GM12878 (cell line): ENCODE measurements at places on chromosomes 1 and 21. TPM values are rescaled to one million over a fixed set of nuclear protein-coding genes. Genes with fewer than 3 reads are reported as not detected.

DNA sequence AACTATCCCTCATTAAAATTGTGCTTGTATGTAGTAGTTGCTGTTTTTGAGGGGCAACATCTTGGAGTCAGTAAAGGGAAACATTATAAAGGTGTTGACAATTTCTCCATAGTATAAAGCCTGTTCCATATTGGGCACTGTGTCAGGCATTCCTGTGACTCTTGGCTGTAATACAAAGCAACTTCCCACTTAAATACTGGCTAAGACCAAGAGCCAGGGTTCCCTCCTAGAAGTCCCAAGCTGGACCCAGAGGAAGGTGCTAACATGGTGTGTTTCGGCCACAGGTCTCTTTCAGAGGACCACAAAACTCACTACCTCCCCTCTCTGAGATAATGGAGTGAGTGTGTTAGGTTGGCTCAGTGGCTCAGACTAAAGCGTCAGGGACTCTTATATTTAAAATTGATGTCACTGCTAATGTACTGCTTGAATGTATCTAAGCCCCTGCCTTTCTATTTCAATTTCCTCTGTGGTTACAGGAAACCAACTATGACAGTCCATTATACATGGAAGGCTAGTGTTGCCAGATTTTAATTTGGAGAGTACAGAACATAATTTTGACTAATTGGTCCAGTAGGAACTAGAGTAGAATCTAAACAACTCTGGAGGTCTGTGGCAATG, 74.7 kb upstream of the RGL1 start:
- DNase-seq: no peak

GRCh38 chr1:166470441-166470840, 303.6 kb upstream of the FAM78B start:
- no peak for DNase-seq

GRCh38 chr1:115529216-115529897, 112.4 kb upstream of the VANGL1 start:
- DNase-seq: no peak

DNA sequence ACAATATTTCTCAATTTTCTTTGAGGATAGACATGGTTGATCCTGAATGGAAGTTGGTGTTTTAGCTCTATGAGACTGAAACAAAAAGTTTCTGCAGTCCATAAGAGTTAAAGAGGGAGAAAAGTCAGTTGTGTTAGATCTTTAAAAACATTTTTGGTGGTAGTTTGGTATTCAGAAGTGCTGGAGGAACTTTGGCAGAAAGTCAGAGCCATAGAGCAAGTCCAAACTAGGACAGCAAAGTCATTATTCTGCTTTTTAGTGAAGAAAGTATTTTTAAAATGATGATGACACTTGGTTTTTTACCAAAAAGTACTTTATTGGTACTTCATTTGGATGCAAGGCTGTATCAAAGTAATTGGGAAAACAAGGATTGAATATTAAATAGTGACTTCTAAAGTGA, 41.8 kb downstream of the FNBP1L start:
- DNase-seq: no peak

Gene RRP1B
- 52.8 and 57.4 TPM in 2 replicates for total RNA-seq
